ENCODE measurements at places on chromosomes 16 and 17.
A peak's percentile ranks its signal among the peaks of the same experiment; 100 is the strongest.

- peak; percentile 59 for DNase-seq
These were observed 11.5 kb downstream of the SLC35B1 start for GRCh38 chr17:49696233-49696761.

- DNase-seq: no peak
These were observed 31.5 kb downstream of the RBL2 start for GRCh38 chr16:53465606-53466280.

GRCh38 chr16:57384248-57385070, 12.2 kb downstream of the CX3CL1 start:
- DNase-seq: no peak

DNA sequence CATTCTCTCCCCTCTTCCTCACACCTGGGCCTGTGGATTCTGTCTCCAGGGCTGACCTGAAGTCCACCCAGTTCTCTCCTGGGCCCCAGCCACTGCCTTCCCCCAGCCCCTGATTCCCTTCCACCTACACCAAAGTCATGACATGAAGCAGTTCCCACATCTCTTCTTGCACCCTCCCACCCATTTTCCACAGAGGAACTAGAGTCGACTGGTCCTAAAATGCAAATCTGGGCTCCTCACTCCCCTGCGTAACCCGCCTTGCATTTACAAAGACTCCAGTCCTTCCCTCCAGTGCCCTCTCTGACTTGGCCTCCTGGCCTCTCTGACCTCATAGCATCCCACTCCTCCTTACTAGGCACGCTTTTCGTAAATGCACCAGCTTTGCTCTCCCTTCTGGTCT, 14.8 kb downstream of the COX6A2 start:
- no peak for DNase-seq

- DNase-seq: peak; percentile 41
These were observed 29.2 kb upstream of the LRRC75A start for GRCh38 chr17:16521070-16521727.

- no peak for DNase-seq
These were observed 2.5 kb downstream of the MAF start for GRCh38 chr16:79598063-79598347.

DNA sequence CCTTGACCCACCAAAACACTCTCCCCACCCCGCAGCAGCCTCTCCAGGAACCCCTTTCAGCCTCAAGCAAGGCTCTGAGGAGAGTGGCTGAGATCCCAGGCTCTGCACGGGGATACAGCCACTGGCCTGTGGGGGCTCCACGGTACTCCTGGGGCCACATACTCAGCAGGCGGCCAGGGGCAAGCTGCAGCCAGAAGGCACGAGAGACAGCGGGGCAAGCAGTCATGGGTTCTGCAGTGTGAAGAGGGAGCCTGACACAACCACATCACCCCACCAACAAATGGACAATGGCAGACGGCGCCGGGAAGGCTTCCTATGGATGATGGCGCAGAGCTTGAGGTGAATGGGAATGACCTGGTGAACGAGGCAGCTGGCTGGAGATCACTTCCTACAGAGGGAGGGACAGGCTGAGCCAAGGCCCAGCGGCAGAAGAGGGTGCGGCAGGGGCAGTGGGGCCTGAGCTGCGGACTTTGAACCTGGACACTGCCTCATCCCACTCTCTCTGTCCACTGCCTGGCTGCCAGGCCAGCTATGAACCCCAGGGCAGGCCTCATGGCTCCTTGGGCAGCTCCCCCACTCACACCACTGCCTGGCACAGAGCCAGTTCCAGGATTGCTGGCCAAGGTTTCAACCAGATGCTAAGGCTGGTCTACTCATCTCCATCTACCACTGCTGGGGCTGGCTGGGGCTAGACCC, 10.8 kb upstream of the BCAR1 start:
- no peak for DNase-seq

- DNase-seq: no peak
These were observed 35.8 kb downstream of the NF1 start for GRCh38 chr17:31130286-31131224.

- no peak for DNase-seq
These were observed 643 bp downstream of the NOTUM start for GRCh38 chr17:81960130-81960958.

- peak; percentile 11 for DNase-seq
These were observed 192.8 kb downstream of the MAP2K6 start for GRCh38 chr17:69607162-69607834.

- peak; percentile 33 for DNase-seq
These were observed 35.7 kb downstream of the CACNA1H start for GRCh38 chr16:1188432-1189189.

- DNase-seq: no peak
These were observed 8.8 kb downstream of the EVPL start for GRCh38 chr17:76018340-76018680.

GRCh38 chr16:81500833-81501521, 56.4 kb downstream of the CMIP start:
- DNase-seq: no peak

DNA sequence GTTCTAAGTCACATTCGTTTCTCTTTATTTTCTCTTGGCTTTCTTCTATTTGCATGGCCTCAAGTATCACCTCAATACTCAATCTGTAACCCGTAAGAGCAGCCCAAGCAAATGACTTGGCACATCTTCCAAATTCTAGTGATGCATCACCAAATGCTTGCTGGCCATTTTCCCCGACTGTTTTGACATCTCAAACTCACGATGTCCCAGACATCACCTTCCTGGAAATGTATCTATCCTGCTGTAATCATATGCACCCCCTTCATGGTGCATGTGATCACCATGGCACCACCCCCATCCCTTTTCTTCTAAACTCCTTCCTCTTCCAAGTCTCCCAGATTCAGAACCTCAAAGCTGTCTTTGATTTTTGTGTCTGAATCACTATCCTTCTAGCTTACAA, 24.0 kb upstream of the ABCA5 start:
- DNase-seq: no peak

- no peak for DNase-seq
These were observed 32.8 kb downstream of the IRF8 start for GRCh38 chr16:85931596-85932402.

DNA sequence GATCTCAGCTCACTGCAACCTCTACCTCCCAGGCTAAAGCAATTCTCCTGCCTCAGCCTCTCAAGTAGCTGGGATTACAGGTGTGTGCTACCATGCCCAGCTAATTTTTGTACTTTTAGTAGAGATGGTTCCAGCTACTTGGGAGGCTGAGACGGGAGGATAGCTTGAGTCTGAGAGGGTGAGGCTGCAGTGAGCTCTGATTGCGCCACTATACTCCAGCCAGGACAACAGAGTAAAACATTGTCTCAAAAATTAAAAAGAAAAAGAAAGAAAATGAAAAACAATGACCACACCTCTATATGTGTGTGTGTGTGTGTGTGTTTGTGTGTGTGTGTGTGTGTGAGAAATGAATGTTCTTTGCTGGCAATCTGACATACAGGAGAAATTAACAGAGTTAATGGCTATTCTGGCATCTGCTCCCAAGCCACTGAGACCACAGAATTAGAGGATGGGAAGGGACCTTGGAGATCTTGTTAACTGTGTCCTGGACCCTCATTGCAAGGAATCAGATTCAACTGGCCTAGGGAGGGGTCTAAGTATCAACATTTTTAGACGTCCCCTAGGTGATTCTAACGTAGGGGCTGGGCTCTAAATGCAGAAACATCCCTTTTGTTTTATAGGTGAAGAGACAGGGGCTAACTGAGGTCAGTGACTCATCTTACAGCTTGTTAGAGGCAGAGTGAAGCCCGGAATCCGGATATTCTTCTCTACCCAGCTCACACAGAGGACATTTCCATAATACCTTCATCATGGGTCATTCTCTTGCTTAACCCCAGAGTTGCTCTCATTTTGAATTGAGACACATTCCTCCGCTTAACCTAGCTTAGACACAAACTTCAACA, 16.4 kb upstream of the MARCHF10 start:
- DNase-seq: no peak

- DNase-seq: no peak
These were observed 26.2 kb upstream of the RFFL start for GRCh38 chr17:35089586-35090296.

GRCh38 chr17:82156284-82156925, 56.2 kb downstream of the CCDC57 start:
- DNase-seq: no peak

DNA sequence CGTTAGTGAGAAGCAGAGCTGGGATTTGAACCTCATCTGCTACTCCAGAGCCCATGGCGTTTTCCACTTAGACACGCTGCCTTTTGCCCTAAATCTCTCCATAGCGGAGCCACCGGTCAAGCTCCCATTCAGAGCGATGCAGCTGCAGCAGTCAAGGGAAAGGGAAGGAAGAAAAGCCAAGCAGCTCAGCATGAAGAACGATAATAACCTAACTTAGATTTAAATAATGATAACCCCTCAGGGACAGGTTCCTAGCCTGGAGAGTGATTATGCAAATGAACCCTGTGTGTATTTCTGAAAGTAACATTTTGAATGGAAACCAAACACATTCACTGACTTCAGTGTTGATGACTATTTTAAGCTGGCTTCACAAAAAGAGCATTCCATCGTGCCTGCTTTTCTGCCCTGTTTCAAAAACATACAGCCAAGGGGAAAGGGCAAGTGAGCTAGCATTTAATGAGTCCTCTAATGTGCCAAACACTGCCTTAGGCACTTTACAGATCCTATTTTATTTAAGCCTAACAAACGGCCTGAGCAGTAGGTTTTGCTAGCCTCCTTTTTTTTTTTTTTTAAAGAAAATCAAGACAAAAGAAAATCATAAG, 798.3 kb downstream of the CDH8 start:
- no peak for DNase-seq

DNA sequence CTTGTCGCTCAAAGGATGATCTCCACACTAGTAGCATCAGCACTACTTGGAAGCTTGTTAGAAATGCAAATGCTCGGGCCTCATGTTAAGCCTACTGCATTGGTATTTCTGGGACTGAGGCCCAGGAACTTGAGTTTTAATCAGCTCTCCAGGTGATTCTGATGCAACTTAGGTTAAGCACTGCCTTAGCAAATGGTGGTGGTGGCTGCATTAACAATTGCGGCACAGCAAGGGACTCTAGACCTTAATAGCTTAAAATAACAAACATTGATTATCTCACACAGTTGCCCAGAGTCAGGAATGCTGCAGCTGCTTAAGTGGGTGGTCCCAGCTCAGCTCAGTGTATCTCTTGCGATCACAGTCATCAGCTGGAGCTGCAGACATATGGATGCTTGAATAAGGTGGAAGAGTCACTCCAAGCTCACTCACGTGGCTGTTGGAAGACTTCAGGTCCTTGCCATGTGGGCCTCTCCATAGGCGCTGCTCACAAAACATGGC, 25.8 kb downstream of the HS3ST3A1 start:
- no peak for DNase-seq

GRCh38 chr17:67478401-67479041, 101.4 kb downstream of the PITPNC1 start:
- no peak for DNase-seq

DNA sequence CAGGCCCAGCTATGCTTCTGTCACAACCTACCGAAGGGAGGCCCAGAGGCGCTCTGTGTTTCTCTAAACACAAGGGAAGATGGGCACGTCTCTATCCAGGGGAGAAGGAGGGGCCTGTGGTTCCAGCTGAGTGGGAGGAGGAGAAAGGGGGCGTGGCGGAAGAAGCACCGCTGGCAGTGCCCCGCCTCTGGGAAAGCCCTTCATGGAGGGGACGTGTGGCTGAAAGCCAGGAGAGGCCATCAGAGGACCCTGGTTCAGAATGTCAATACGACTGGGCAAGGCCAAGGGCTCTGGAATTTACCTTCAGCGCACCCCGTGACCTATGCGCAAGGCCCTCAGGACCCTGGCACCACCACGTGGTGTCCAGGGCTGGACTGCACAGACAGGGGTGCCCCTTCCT, 12.3 kb upstream of the SLC38A8 start:
- DNase-seq: no peak

GRCh38 chr16:56258508-56259424, 67.5 kb downstream of the GNAO1 start:
- no peak for DNase-seq

GRCh38 chr17:78940708-78941107, 15.5 kb upstream of the TIMP2 start:
- no peak for DNase-seq

DNA sequence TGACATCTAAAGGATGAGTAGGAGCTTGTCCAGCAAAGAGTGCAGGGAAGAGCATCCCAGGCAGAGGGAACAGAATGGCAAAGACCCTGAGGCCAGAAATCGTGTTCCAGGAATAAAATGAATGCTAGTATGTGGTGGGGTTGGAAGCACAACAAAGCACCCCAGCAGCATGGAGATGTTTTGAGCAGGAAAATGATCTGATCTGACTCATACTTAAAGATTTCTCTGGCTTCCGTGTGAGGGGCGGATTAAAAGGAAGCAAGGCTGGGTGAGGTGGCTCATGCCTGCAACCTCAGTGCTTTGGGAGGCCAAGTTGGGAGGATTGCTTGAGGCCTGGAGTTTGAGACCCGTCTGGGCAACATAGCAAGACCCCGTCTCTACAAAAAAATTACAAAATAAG, 2.3 kb downstream of the SLC5A11 start:
- no peak for DNase-seq

DNA sequence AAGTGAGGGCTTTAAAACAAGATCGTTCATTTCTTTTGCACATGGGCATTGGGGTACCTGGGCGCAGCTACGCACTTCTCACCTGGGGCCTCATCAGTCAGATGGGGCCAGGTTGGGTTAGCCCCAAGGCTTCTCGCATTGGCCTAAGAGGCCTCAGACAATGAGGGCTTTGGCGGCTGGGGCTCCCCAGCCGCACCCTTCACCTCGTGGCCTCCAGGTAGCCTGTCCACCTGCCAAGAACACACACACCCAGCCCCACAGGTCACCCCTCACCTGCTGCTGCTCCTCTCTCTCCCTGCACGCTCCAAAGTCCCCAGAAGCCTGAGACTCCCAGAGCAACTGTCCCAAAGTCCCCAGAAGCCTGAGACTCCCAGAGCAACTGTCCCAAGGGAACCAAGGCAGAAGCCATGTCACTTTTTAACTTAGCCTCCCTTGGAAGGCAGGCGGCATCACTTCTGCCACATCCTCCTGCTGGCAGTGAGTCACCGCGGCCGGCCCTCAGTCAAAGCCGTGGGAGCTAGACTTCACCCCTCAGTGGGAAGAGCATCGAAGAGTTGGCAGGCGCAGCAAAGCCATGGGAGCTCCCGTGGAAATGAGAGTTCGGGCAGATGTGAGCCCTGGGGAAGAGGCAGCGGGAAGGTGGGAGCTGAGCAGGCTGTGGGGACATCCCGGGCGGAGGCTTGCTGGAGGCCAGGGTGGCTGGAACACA, 78.9 kb upstream of the PLCG2 start:
- DNase-seq: no peak

DNA sequence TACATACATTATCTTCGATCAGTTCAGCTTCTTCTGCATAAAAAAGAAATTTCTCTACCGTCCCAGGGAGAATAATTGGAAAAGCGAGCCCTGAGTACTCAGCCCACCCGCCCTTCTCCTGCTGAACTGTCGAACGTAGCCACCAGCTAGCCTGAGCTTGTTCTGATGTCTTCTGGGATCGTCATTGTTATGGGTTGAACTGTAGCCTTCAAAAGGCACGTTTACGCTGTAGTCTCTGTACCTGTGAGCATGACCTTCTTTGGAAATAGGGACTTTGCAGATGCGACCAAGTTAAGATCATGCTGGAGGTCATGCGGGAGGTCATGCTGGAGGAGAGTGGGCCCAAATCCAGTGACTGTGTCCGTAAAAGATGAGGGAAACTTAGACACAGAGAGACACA, 86.2 kb downstream of the CMIP start:
- DNase-seq: no peak

All from stimulated activated CD4-positive, alpha-beta T cell treated with anti-CD3 and anti-CD28 coated beads, Interleukin-2, amount 100 ng/mL, for 48 hours (primary cell).